ENCODE measurements at places on chromosomes 7 and 10.

- no peak for DNase-seq
Observed at GRCh38 chr7:15581352-15581951, 19.6 kb upstream of the AGMO start.

DNA sequence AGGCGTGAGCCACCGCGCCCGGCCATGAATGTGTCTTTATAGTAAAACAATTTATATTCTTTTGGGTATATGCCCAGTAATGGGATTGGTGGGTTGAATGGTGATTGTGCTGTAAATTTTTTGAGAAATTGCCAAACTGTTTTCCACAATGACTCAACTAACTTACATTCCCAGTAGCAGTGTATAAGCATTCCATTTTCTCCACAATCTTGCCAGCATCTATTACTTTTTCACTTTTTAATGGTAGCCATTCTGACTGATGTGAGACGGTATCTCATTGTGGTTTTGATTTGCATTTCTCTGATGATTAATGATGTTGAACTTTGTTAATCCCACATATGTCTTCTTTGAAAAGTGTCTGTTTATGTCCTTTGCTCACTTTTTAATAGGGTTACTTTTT lies 1187.9 kb downstream of the XPNPEP1 start:
- no peak for DNase-seq

- DNase-seq = no peak
Observed at GRCh38 chr10:103895411-103896186, 22.4 kb downstream of the STN1 start.

DNA sequence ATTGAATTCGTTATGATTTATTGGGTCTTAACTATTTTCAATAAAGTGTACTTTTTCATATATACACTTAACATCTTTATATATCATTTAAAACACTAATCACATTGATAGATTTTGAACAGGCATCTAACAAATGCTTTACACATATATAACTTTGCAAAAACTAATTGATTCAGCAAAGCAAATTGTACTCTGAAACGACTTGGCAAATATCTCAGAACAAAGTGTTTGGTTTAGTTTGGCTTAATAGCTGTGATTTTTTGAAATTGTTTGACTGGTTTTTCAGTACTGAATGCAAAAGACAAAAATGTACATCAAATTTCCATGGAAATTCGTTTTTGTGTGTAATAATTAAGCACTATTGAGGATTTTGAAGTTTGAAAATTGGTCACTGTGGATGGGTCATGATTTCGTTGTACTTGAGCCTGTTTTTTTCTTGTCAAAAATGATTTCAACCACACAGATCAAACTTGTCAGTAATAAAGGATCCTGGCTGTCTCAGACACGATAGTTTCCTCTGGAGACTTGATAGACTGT lies 125.3 kb upstream of the SLC25A13 start:
- no peak for DNase-seq

GRCh38 chr7:88826222-88826621 lies 30.7 kb upstream of the TEX47 start:
- DNase-seq = no peak

DNA sequence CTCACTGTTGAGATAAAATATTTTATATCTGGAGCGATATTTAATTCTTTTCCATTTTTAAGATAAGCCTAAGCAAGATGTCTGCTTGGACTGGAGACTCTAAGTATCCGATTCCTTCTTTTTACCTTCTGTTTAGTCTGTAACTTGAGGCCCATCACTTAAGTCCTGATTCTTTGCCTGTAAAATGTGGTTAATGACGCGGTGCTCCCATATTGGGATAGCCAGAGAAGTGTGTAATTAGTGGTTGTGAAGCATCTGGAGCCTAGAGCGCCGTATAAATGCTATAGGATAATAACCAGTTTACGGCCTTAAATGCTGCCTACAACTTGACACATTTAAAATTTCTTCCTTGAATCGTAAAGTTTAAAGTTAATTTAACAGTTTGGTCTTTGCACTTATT lies 132.9 kb downstream of the CHN2 start:
- DNase-seq = no peak
